Stimulated activated CD4-positive, alpha-beta T cell treated with anti-CD3 and anti-CD28 coated beads, Interleukin-4, amount 100 ng/mL, for 1 hour (primary cell): ENCODE measurements at places on chromosomes 7 and 10.

- no peak for DNase-seq
Observed at GRCh38 chr10:21385536-21385935, 139.9 kb downstream of the SKIDA1 start.

- no peak for DNase-seq
Observed at GRCh38 chr7:45726883-45727282, 146.0 kb downstream of the CCDC201 start.

DNA sequence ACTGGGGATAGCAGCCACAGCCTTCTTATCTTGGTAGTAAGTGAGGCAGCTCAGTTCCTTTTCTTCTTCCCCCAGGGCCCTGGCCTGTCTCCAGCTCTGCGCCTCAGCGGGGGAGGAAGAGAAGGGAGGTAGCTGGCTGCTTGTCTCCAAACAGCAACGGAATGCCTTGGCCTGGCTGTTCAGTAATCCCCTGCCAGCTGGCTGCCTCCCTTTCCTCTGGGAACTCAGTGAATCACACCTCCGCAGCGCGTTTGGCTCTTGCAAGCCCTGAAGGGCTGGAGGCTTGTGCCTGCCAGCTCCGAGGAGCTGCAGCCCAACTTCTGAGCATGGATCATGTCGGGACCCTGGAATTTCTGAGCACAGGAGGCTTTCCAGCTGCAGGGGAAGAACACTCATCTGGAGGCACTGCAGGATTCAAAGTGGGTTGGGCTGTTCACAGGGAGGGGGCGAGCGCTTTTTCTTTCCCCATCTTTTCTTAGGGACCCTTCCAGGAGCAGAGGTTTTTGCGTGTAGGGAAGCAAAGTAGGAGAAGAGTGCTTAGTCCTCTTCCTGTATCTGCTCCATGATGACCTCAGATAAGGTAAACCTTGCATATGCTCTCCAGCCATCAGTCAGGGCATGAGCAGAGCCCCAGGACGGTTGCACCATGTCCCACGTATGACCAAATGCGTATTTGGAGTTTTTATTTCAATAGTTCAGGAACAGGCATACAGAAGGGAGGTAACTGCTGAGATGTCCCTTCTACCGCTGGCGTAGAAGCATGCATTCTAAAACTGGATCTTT, 253.2 kb upstream of the INHBA start:
- DNase-seq = no peak

GRCh38 chr7:99920149-99920548, 819 bp upstream of the TRIM4 start:
- no peak for DNase-seq

DNA sequence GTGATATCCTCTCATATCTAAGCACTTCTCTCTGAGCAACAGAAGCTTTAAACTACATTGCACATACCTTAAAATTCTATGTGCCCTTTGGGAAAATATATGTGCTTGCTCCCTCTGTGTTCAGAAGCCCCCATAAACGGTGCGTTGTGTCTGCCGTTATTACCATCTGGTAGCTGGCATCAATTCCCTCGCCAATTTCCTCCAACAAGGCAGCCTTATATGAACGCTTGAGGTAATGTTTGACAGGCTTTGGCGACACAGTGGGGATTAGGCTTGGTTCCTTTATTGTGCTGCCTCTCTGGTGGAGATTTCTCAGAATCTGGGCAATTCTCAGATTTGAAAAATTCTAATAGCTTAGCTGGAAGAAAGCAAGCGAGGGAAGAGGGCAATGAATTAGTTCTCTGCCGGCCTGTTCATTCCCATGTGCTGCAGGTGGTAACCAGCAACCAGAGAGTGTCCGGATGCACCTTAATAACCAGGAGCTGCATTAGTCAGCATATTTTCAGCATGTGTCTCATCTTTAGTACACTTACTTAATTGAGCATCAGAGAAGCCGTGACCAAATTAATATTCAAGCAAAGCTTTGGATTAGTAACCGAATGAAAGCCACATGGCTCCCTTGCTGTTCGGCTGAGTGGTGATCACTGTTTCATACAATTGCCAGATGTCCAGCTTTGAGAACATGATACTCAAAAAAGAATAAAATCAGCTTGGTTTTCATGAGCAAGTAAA, 7.3 kb upstream of the PPP1R17 start:
- DNase-seq = no peak

- no peak for DNase-seq
Observed at GRCh38 chr7:139457153-139457946, 26.1 kb downstream of the KLRG2 start.

- DNase-seq = no peak
Observed at GRCh38 chr7:135740889-135741288, 7.7 kb downstream of the FAM180A start.

GRCh38 chr10:3427347-3427746, 254.8 kb upstream of the PITRM1 start:
- no peak for DNase-seq
